IPS DF 6.9 (cell line): ENCODE measurements at places on chromosomes 3 and 15.
A peak's percentile ranks its signal among the peaks of the same experiment; 100 is the strongest.

DNA sequence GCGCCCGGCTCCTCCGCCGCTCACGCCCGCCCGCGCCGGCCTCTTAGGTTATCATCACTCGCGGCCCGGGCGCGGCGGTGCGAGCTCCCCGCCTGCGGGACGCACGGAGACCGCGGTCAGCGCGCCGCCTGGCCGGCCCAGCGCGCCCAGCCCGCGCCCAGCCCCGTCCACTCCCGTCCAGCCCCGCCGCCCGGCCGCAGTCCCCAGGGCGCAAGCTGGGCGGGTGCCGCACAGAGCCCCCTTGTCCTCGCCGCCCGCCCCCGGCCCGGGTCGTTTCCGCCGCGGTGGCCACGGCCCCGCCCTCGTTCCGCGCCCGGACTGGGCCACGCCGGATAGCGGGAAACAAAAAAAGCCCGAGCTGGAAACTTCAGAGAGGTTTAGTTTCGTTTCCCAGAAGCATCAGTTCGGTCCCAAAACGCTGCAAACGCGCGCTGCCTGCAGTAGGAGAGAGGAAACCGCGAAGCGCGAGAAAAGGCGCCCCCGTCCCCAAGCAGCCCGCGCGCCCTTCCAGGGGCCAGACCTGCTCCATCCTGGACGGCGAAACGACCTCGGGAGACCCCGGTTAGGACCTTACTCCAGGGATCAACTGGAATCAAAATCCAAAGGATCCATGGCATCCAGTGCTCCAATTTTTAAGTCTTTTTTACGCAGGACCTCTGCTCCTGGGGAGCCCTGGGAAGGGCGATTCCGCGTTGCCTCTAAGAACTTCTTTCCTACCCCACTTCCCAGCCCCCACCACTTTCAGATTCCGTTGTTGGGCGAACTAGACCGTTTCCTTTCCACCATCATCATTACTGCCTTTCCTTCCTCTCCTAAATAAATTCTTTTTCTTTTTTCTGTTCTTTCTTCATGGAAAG is at the start of gene ATP10A:
ATP10A (minus strand) TSS at position 217 of the 857 bp plus-strand sequence. CDS start 231 bp downstream, outside the sequence.
- H3K4me3 ChIP-seq, result peak within 1 kb of the TSS; percentile 44; the same call in 1 of the 2 replicates
- no peak within 1 kb of the TSS for H3K27ac ChIP-seq
- no peaks in the 10 kb centered on the region for H3K4me1 ChIP-seq
- DNase-seq, result no peak

DNA sequence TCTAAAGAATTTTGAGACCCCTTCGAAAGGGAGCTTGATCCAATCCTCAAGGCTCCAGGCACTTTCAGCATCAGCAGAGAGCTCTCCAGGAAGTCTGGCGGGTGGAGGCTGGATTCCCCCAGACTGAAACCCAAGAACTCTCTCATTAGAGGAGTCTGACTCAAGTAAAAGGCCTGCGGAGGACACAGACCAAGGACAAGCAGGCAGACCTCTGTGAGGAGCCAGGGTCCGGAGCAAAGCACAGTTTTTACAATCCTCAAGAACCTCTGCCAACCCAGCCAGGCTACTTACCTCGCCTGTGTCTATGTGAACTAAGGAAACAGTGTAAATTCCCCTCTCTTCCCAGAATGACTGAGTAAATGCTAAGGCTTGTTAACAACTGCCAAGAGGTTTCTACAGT is 86.2 kb downstream of the FBN1 start:
- no peak for DNase-seq
- no peak overlapping the region for H3K27ac ChIP-seq
- no peaks in the 10 kb centered on the region for H3K36me3 ChIP-seq
- H3K4me3 ChIP-seq, result no peak overlapping the region
- H3K27me3 ChIP-seq, result no peaks in the 10 kb centered on the region
- no peaks in the 10 kb centered on the region for H3K4me1 ChIP-seq

GRCh38 chr3:45795882-45796765 is at the start of gene SLC6A20:
TSS of gene SLC6A20 (minus strand) at chr3:45796536. CDS start at chr3:45796419, 117 bp downstream.
- H3K27ac ChIP-seq, result no peak within 1 kb of the TSS
- no peaks in the 10 kb centered on the region for H3K4me1 ChIP-seq

DNA sequence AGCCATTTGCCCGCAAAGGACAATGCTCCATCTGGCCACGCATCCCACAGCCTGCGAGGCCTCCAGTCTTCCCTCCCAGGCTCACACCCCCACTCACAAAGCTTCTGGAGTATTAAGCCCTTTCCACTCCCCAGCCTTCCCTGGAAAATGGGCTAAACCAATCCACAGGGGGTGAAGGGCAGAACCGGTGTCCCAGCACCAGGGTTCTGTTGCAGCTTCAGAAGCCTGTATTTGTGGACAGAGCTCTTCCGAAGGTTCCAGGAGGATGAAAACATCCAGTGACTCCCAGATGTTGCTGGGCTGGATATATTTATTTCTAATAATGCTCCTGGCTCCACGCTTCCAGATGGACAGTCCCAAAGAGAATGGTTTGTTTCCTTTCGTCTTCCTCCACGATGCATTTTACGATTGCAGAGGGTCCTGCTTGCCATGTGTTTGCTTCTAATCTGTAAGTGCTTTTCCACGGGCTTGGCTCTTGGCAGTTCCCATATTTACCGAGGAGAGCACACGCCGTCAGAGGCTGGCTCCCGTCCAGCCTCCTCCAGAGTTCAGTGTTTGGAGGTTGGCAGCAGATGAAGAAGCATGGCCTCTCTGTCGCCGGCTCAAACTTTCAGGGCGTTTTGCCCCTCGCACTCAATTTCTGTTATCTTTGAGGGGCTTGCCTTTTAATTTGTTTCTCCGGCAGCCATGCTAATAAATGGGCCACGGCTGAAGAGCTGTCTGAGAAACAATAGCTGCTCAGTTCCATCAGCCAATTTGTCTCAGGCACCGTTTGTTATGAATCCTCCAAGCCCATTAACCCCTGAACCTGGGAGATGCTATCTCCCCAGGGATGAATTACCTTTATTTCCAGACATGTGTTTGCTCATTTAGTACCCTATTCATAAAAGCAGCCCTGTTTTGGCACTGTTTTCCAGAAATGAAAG is 367.9 kb upstream of the PROK2 start:
- H3K27ac ChIP-seq, result no peak overlapping the region
- H3K27me3 ChIP-seq, result no peaks in the 10 kb centered on the region
- DNase-seq, result no peak
- no peaks in the 10 kb centered on the region for H3K4me1 ChIP-seq

DNA sequence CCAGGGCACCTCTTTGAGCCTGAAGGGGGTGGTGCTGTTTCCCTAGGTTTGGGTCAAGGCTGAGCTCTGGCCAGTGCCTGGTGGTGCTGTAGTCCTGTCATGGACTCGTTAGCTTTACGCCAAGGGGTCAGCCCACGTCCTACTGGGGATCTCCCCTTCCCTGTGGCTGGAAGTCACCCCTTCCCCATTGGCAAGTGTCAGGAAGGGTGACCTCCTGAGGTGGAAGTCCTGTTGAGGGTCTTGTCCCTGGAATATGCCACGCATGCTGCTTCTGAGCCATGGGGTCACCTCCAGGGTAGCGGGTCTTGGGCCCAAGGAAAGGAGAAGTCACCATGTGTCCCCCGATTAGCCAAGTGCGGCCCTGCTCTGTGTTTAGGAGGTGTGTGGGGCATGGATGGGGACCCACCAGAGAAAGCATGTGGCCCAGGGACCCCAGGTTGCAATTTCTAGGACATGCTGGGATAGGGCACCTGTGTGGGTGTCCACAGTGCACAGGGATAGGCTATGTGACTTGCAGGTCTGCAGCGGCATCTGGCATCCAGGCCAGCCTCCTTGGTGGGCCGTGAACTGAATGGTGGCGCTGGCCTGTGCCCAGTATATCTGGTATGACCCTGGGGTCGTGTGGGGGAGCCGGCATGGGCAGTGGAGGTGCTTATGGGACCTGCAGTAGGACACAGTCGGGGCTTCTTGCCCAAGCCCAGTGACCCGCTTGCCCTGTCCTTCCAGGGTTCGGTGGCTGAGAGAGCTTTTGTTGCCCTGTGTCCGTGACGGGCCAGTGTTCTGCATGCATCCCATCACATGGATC is 226.7 kb downstream of the SNRPN start:
- H3K27ac ChIP-seq, result no peak overlapping the region
- H3K4me3 ChIP-seq, result no peak overlapping the region
- DNase-seq, result no peak
- no peaks in the 10 kb centered on the region; the same call in 1 of the 2 replicates for H3K36me3 ChIP-seq

- no peak overlapping the region for H3K27ac ChIP-seq
- no peaks in the 10 kb centered on the region for H3K36me3 ChIP-seq
- peaks cover 94% of the 10 kb centered on the region for H3K27me3 ChIP-seq
- no peak for DNase-seq
- peaks cover 11% of the 10 kb centered on the region for H3K4me1 ChIP-seq
Observed at GRCh38 chr3:128491941-128492670, 895 bp downstream of the GATA2 start.
